ENCODE measurements at places on chromosomes 16 and 17.

- no peak for DNase-seq
Measured at GRCh38 chr16:84842516-84843148, 22.8 kb downstream of the CRISPLD2 start.

- no peak for DNase-seq
Measured at GRCh38 chr17:80930335-80931279, 61.0 kb upstream of the CHMP6 start.

DNA sequence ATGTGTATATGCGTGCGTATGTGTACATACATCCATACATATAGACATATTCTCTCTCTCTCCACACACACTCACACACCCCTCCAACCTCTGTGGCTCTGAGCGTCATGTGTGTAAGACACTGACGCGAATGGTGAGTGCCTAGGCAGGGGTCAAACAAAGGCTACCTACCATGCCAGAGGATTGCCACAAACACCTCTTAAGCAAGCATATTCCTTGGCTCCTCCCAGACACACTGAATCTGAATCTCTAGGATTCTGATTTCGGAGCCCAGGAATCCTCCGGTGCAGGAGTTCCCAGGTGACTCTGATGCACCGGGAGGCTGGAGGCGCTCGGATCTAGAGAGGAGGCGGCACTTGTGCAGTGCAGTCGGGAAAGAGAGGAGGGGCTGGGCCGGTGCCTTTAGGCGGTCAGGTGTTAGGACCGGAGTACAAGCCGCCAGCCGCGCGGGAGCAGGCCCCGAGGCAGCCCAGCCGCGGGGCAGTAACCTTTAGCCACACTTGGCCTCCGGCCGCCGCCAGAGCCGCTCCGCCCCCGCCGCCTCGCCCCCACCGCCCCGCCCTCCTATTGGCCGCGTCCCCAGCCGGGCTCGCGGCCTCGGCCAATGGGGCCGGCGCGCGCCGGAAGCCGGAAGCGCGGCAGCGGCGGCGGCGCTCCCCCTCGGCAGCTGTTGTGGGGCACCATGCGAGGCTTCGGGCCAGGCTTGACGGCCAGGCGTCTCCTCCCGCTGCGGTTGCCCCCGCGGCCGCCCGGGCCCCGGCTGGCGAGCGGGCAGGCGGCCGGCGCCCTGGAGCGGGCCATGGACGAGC, at the start of gene MLYCD:
Gene MLYCD, plus strand, starts transcription at position 653 of the 809 bp plus-strand sequence. Its CDS starts 30 bp downstream, at position 683.
- DNase-seq: peak; percentile 44

GRCh38 chr17:21161498-21162393, 35.0 kb downstream of the DHRS7B start:
- no peak for DNase-seq

GRCh38 chr16:57264950-57265371, 19.5 kb downstream of the PLLP start:
- DNase-seq: no peak

- no peak for DNase-seq
Measured at GRCh38 chr16:75104836-75105235, 11.7 kb downstream of the LDHD start.

GRCh38 chr16:57828272-57829161, 26.2 kb upstream of the KIFC3 start:
- no peak for DNase-seq

DNA sequence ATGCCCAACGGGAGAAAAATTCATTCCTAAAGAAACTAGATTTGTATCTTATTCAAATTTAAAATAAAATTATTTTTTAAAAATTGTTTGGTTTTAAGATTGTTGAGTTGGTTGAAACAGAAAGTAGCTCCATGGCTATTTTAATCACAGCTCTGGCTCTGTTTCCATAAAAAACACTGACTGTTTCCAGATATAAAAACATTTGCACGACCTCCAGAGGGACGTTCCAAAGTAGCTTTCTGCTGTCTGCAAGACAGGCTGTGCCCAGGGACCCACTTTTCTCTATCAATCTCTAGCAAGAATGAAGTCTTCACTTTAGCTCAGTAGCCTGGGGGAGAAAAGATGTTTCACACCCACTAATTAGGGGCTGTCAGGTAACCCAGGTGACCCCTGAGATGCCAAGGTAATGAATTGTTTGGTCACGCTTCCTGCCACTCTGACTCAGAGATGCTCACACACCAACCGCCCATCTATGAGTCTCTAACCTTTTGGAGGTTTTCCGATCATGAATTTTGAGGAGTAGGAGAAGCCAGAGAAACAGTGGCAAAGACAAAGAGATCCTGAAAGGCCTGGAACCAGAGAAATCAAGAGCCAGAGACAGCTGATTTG, 220.1 kb upstream of the SOX9 start:
- no peak for DNase-seq

DNA sequence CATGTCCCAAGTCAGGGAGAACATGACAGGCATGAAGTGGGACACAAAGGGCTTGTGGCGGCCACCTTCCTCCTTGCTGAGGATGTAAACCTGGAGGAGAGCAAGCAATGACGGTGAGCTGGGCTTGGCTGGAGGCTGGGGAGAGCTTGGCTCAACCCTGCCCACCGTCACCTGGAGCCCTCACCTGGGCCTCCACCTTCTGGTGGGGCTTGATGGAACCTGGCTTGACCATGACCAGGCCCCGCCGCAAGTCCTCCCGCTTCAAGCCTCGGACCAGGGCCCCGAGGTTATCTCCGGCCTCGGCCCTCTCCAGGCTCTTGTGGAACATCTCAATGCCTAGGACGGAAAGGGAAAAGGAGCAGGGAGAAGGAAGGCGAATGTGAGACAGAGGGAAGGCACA, 2.4 kb downstream of the TUFM start:
- no peak for DNase-seq

DNA sequence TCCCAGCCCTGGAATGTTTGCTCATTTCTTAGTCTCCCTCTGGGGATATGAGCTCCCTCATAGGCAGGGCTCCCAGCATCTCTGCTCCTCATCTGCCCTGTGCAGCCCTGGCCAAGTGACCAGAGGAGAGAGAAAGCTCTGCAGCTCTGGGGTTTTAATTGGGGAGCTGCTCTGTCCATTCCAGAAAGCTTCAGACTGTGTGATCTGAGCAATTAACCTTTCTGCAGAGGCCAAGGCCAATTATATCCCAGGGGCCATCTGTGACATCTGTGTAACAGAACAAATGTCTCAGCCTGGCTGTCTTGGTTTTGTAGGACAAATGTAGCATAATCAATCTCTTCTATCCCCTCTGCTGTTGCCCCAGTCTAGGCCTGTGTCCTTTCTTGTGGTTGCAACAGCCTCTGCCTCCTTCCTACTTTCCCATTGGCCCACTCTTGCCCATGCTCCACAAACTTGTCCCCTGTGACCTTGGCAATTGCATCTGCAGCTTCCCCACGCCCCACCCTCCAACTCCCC, 156.0 kb downstream of the GSG1L start:
- no peak for DNase-seq

- DNase-seq: no peak
Measured at GRCh38 chr16:9415545-9415944, 324.1 kb downstream of the HAPSTR1 start.

DNA sequence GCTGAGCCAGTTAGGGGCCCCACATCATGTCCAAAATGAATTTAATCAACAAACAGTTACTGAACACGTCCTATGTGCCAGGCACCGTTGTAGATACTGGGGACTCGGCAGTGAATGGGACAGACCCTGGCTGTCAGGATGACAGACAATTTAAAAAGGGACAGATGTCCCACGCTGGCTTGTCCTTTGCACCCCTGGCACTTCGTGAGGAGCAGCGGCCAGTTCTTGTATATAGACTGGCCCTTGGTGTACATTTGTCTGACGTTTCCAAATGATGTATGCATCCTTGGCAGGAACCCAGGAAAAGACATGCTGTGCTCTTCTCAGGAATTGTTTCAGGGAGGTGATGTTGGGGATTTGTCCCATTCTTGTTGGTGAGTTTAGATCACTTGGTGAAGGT, 21.1 kb downstream of the IL4R start:
- no peak for DNase-seq

- no peak for DNase-seq
Measured at GRCh38 chr16:21071741-21072140, 78.9 kb downstream of the DNAH3 start.

- no peak for DNase-seq
Measured at GRCh38 chr17:70074956-70075355, at the start of gene KCNJ16. KCNJ16 (plus strand) TSS chr17:70075225; CDS start chr17:70132088, 56,863 bp downstream.

DNA sequence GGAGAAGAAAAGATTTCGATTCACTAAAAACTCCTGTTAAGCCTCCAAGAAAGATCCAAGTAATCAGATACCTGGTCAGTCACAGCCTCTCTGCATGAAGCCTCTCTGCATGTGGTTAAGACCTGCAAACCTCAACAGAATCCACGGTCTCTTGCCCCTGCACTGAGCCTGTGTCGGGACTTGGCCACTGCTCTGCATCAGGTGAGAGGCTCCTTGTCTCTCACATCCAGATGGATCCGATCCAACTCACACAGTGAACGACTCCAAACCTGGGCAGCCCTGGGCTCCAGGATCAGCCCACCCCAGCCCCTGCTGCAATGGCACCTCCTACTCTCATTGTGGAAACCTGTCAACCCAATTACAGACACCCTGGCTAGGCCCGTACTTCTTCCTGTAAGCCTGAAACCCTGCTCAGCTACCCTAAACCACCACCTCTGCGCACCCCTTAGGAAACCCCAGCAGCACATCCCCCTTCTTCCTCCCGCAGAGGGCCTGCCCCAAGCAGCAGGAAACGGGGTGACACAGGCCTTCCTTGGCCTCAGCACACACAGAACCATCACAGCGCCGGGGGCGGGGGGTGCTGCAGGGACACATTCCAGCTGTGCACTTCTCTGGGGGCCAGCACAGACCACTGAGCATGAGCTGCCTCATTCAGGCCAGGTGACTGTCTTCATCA, 129.5 kb downstream of the ANKRD11 start:
- DNase-seq: no peak

DNA sequence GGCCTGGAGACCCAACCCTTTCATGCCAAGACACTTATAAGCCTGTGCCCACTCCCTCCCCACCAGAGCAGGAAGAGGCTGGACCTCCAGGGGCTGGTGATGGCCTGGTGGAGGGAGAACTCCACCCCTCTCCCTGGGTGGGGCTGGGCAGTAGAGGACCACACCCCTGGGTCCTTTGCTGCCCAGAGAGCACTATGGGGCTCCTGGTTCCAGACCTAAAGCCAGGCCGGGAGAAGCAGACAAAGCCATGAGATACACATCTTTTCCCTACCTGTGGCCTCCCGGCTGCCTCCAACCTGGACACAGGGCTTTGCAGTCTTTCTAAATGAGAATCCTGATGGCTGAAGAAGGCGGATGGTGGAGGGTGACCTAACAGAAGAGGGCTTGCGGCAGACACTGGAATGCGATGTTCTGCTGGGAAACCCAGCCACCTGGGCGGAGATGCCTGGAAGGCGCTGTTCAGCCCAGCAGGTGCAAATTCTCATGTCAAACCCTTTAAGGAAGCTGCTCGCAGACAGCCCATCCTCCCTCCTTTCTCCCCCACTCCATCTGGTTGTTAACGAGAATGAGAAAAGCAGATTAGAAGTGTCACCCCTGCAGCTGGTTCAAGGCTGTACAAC, 43.9 kb upstream of the KIFC3 start:
- no peak for DNase-seq

DNA sequence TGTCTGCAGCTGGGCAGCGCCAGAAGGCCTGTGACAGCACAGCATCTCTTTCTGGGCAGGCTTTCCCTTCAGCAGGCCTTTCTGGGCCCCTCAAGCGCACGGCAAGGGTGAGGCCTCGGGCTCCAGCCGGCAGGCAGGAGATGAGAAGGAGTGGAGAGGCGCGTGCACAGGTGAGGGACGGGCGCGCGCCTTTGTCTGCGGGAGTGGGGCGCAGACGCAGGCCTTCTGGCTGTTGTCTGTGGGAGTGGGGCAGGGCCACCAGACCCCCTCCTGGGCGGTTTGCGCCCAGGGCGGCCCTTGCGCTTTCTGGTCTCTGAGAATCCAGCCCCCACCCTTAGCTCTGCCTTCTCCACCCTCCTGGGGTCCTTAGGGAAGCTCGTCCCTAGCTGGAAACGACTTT, 6.5 kb downstream of the ZNF205 start:
- no peak for DNase-seq

DNA sequence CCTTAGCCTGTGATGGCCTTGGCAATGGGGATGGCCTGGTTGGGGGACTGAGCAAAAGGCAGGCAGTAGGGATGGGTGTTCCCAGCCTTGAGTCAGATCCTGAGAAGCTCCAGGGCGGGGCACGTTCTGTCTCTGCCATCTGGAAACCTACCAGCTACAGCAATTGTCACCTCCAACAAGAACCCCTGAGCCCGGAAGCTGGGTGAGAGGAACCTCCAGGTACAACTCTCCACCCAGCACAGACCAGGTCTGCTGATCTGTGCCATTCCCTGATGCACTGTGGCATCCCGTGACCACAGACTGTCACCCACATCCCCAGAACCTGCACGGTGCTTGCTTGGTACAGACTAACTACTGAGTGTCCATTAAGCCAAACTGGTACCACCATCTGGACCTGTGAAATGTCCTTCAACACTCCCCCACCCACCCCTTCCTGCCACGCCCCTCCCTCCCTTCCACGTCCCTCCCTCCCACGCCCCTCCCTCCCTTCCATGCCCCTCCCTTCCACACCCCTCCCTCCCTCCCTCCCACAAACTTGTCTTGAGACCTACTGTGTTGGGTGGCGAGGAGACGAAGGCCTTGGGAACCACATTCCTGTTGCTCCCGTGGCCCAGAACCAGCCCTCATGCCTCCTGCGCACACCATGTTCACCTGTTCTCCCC, 16.6 kb downstream of the MYO15B start:
- no peak for DNase-seq

GRCh38 chr16:20072874-20073202, 852 bp downstream of the GPR139 start:
- DNase-seq: no peak

GRCh38 chr16:47592232-47592631, 131.1 kb downstream of the PHKB start:
- DNase-seq: no peak

DNA sequence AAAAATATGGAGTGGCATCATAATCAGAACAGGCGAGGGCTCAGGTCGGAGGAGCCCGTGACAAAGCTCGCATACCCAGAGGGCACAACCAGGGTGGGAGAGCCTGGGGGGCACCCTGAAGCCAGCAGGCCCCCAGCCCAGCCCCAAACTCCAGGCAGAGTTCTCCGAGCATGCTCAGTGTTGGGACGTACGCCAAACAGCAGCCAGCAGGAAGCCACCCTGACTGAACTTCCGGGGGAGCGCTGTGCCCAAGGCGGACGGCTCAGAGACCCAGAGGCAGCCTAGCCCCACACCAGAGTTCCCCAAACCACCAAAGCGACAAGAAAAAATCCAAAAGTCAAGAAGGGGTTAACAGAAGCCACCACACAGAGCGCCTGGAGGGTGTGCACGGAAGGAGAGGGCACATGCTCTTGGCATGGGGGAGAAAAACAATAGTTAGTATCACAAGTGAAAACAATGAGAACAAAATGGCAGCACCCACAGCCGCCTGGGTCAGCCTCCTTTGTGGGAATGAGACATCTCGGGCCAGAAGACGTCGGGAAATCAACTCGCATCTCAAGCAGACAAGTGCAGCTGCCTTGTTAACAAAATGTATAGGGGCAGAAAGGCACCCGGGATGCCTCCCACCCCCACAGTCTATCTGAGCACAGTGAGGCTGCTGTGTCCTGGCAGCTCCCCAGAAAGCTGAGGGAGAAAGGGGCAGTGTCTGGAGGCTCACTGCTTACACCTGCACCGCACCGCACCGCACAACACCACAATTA, 11.9 kb downstream of the EXOC7 start:
- no peak for DNase-seq

- DNase-seq: no peak
Measured at GRCh38 chr16:77234611-77235010, 35.4 kb downstream of the SYCE1L start.

- no peak for DNase-seq
Measured at GRCh38 chr17:45729294-45729907, 54.7 kb upstream of the CRHR1 start.

- DNase-seq: no peak
Measured at GRCh38 chr16:48511071-48511540, 98.9 kb downstream of the N4BP1 start.

GRCh38 chr17:4098521-4099209, 44.2 kb downstream of the ZZEF1 start:
- no peak for DNase-seq
